ENCODE measurements at places on chromosomes 3 and 15.

DNA sequence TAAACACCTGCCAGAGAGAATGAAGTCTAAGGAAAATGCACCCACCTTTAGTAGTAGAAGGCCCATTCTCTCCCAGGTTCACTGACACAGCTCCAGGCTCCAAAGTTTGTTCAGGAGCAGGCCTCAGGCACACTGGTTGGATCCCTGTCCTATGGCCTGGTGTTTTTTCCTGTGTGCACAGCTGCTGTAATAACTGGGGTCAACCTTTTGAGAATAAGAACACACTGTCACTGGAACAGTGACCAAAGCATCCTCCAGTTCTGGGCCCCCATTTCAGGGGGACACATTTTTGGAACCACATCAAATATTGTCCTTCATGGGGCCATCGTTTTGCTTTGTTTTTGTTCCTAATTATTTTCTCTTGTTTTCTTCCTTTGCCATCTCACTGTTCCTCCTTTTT is 95.8 kb downstream of the ARNT2 start:
- DNase-seq = no peak

DNA sequence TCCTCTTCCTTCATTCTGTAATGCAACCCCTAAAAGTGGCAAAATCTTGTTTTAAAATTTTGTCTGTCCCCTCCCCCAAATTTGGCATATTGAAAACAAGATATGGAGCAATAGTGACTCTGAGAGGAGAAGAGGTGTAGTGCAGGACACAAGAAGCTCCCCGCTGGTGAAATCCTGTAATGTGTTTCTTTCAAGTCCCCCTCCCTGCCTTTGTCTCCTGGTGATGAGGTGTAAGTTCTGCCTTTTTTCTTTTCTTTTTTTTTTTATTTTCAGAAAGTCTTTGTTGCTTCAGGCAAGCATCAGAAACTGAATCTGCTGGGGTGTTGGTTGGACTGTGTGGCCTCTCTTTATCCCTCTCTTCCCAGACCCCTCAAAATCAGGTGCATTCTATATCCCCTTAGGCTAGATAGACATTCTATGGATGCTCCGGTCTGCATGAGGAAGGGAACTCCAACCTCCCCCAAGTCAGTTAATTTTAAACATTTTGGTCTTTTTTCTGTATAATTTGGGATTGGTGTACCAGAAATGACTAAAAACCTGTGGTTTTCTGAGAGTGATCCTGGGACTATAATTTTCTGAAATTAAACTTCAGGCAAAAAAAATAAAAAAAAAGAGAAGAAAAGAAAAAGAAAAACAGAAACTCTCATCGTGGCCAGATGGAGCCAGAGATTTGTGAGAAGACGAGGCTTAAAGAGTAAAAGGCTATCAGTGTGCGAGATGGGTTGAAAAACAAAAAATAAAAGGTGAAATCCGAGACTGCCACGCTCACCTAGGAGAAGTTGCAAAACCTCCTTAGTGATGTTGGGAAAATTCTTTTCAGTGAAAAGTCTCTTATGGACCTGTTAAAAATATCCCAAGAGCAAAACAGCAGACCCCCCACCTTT is 21.4 kb downstream of the ACKR2 start:
- no peak for DNase-seq

DNA sequence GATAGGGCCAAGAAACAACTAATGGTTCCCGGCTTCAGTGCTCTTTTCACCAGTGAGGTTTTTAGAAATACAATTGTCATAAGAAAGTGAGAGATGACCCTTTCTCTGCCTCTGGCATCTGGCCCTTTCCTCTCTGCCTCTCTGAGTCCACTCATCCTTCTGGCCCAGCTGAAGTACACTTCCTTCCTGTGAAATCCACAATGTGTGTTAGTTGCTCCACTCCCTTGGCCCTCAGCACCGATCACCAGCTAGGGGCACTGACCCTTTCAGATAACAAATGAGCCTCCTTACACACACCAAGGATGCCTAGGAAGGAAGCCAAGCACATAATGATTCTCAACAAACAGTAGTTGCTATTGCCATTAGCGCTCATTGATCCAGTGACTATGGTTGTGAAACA is 2.9 kb upstream of the CAV3 start:
- DNase-seq = no peak

- DNase-seq = peak; percentile 4
These were observed 583.9 kb downstream of the NTRK3 start for GRCh38 chr15:87672309-87673288.

DNA sequence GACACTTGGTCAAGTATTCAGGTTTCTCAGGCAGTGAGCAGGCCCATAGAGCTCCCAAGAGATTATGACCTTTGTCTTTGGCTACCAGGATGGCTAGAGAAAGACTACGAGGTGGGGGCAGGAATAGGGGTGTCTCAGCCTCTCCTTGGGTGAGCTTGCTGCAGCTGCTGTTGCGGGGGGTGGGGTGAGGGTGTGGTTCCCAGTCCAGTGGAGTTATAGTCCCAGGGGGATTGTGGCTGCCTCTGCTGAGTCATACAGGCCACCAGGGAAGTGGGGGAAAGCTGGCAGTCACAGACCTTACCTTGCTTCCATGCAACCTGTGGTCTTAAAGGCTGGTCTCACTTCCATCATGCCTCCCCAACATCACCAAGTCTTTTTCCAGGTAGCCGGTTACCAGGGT is 31.7 kb downstream of the ATP2C1 start:
- DNase-seq = no peak

DNA sequence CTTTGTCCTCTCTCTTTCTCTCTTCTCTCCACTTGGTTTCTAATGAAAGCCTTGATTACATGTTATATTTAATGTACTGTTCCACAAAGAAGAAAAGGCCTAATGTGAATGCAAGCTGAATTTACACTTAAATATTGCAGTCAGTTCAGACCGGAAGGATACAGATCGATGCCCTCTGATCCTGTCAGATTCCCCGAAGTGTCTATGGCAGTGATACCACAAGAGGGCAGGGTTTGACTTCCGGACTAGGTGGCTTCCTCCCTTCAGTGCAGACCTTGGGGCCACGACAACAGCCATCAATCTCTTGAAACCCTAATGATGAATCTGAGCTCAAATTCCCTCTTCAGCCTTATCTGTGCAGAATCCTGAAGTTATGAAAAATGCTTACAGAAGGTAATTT is 29.5 kb downstream of the AGTR1 start:
- no peak for DNase-seq

GRCh38 chr3:195154111-195154791 is 116.7 kb downstream of the XXYLT1 start:
- DNase-seq = no peak

- DNase-seq = no peak
These were observed 63.4 kb downstream of the GHSR start for GRCh38 chr3:172384836-172385235.

- DNase-seq = peak; percentile 21
These were observed 26.5 kb downstream of the NEO1 start for GRCh38 chr15:73078722-73079121.

GRCh38 chr3:101261506-101261905 is 58.9 kb downstream of the IMPG2 start:
- DNase-seq = peak; percentile 50

- no peak for DNase-seq
These were observed 1.7 kb downstream of the HHLA2 start for GRCh38 chr3:108298056-108298455.

DNA sequence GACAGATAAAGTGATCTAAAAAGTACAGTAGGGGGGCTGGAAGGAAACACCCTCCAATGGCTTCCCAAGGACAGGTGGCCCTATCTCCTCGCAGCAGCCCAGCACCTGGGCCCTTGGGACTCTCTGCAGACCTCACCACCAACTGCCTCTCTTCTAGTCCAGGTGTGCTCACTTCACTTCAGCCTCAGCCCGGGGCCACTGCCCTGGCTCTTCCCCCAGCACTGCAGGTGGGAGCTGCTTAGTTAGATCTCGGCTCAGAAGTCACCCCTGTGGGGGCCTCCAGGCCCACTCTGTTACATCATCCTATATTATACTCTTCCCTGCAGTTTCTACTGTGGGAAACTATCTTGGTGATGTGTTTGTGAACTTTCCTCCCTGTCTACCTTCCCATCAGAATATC is 2.0 kb downstream of the KLF15 start:
- DNase-seq = no peak

DNA sequence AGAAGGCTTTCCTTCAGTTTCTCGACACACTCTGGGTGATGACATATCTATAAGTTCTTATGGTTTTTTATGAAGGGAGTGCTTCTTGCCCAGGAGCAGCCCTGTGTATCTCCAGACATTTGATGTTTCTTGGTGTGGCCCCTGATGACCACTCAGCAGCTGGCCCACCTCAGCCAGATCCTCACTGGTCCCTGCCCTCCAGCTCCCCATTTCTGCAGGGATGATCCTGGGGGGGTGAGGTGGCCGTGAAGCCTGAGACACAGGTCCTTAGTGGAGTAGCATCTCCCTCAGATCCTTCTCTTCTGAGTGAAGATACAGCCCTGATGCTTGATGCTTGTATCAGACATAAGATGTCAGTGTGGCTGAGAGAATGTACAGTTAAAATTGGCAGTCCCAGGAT is 127.7 kb downstream of the LRRC3B start:
- DNase-seq = no peak

DNA sequence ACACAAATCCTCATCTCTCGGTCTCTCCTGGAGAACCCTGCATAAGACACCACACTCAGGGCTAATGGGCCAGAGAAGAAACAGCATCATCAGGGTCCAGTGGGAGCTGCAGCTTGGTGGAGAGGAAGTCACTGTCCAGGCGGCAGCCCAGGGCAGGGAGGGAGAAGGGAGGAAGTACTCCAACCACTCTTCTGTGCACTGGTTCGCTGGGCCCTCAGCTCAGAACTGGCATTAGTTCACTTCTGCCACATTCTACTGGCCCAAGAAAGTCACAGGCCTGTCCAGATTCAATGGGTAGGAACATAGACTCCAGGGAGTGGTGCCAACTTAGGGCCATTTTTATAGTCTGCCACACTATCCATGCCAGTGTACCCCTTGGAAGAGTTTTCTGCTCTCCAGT is 169.0 kb downstream of the ABHD5 start:
- DNase-seq = no peak

GRCh38 chr3:80533553-80533952 is 765.8 kb upstream of the ROBO1 start:
- no peak for DNase-seq

- no peak for DNase-seq
These were observed 111.7 kb upstream of the SMAD3 start for GRCh38 chr15:66953523-66954229.

DNA sequence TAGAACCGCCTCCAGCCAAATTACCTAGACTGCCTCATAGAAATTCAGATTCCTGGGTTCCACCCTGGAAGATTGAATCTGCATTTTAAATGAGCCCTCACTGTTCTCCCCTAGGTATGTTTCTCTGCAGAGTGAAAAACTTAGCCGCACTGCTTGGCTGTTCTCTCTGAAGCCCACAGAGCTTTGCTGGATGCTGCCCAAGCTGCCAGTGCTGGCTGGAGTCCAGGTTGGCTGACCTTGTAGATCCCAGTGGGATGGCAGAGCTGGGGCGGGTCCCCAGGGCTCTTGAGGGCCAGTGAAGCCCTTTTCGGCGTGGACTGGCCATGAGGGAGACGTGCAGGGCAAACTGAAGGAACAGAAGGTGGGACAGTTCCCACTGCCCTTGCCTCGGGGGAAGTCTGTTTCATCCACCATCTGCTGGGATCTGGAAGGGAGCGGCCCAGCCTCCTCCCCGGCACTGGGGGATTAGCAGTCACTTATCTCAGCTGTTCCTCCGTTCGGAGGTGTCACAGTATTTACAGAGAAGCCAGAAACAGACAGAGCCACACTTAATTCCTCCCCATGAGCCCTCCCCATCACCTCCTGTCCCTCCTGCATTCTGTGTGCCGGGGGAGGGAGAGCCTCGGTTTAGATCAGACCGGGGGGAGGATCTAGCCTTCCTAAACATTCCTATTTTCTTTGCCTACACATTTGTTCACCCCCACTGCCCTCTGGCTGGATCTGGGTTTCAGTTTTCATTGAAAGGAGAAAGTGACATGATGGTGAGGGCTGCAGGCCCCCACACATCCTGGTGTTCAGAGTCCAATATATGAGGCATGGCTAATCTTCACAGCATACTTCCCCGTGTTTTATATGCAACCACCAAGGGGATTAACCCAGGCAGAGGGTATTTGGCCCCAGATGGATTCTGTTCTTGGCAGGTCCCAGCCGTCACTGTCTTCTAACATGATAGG is 4.1 kb upstream of the ACTC1 start:
- no peak for DNase-seq

GRCh38 chr3:183844606-183845005 is 19.2 kb upstream of the MAP6D1 start:
- DNase-seq = no peak

DNA sequence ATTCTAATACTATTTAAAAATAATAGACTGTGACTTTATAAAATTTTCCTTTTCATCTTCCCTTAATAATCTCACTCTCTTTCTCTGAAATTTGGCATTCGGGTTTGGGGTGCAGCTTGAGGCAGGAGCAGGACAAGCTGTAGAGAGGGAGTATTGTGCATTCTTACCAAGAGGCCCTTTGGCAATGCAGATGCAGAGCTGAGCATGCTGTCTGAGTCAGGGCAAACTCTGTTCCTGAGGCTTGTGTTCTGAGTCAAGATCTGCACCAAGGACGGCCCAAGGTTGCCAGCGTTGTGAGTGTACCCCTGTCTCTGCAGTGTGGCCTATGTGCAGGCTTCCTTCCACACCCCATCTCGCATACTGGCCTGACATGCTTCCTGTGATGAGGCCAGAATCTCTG is 343.8 kb upstream of the FRG2C start:
- no peak for DNase-seq

- DNase-seq = no peak
These were observed 235.1 kb downstream of the UACA start for GRCh38 chr15:70528270-70528706.

DNA sequence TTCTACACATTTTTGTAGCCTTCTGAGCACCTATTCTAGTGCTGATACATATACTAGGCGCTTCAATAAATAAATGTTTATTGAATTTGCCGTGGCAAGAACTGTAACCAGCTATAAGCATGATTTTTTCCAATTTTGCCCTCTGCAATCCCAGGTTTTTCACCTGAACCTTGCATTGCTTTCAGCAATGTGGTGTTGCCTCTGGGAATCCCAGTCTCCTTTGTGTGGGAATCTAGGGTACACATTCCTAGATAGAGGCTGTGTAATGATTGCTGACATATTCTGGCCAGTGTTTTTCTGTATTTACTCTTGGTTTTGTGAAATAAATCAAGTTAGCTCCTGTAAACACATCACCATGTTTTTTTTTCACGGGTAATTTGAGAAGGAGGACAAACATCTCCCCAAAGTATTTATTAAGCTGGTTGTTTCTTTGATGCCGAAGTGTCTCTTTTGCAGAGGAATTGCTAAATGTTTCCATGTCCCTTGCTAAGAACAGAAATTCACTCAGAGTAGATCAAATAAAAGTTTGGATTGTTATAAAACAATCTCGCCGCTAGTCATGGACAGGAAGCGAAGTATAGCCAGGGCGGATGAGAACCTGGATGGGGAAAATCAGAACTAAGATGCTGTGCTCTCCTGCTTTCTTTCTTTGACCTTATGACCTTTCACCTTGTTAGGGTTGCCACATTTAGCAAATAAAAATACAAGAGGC is 1.2 kb downstream of the CFAP91 start:
- no peak for DNase-seq

GRCh38 chr3:15769256-15769915 is 28.4 kb downstream of the ANKRD28 start:
- DNase-seq = no peak

All from GM04503 (cell line).